ENCODE measurements at places on chromosomes 7 and 10.

GRCh38 chr7:375321-375831 lies 85.4 kb downstream of the FOXL3 start:
- no peak for DNase-seq

- DNase-seq, result no peak
These were observed 23.7 kb downstream of the PRKAR2B start for GRCh38 chr7:107068156-107068555.

DNA sequence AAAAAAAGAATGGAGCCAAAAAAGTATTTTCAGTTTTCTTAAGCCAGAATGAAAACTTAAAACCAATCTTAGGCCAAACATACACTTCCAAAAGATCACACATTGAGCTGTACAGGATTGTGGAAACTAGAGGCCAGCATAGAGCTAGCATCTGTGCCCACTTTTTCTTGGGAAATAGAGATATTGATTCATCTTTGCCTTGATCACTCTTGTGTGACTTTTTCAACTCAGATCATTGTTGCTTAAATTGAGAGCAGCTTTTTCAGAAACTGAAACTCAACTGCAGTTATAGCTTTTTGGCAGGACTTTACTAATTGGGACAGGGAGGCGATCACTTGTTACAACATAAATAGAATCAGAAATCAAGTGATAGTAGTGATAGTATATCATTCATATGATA lies 132.2 kb downstream of the PRKG1 start:
- no peak for DNase-seq

- no peak for DNase-seq
These were observed 60.7 kb upstream of the CCDC6 start for GRCh38 chr10:59967079-59967478.

GRCh38 chr7:54931532-54931931 lies 87.3 kb upstream of the EGFR start:
- no peak for DNase-seq

DNA sequence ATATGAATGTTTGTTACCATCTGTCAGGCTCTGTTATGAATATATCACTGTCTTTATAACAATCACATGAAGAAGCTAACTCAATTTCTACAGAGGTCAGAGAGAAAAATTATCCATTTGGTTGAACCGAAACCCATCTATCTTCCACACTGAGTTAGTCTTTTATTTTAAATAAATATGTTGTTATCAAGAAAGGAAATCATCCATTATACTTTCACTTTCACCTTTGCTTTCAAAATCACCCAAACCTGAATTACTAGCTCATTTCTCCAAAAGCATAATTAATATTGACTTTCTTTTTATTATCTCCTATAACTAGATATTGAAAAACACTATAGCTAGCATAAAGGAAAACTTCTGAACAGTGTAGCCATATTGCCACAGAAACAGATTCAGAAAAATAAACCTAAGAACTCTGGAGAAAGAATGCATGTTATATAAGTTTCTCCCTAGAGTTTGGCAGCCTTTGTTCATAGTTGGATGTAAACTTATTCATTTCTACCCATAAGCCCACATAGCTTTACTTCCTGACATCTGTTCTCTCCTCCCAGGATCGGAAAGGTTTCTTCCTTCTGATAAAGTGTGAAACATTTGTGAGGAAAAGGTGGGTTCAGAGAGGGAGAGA lies 66.0 kb downstream of the NPSR1 start:
- no peak for DNase-seq

DNA sequence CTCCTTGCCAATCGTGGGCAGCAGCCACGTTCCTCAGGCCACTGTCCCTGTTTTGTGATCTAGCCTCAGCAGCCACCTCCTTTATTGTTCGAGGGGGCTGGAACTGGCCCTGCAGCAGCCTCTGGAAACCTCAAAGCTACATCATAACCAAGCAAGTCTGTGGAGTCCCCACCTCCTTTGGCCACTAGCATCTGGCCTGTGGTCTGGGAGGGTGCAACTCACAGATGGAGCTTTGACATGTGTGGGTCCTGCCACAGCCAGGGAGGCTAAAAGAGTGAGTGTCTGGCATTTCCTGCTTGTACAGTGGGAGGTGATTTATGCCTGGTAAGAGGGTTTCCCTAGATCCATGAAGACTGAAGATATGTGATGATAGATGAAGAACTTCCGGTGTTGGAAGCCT lies 32.3 kb upstream of the NUB1 start:
- DNase-seq, result no peak

DNA sequence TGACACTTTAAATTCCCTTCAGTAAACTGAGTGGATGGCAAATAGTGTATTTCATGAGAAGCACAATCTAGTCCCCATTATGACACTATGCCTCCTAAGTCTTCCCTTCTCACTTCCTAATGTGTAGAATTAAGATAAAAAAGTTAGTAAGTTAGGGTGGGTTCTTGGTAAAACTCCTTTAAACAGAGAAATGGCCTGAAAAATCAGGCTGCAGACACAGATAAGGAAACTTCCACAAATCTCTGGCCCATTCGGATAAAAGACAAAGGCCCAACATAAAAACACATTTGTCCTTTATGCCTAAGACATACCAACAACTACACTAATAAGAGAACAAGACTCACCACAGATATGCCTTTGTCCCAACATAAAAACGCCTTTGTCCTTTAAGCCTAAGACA lies 21.5 kb downstream of the AKR1C8 start:
- DNase-seq, result no peak

GRCh38 chr10:48801001-48801421 lies 116.3 kb downstream of the WDFY4 start:
- DNase-seq, result no peak

GRCh38 chr10:99765672-99766301 lies 16.7 kb upstream of the ABCC2 start:
- DNase-seq, result no peak

DNA sequence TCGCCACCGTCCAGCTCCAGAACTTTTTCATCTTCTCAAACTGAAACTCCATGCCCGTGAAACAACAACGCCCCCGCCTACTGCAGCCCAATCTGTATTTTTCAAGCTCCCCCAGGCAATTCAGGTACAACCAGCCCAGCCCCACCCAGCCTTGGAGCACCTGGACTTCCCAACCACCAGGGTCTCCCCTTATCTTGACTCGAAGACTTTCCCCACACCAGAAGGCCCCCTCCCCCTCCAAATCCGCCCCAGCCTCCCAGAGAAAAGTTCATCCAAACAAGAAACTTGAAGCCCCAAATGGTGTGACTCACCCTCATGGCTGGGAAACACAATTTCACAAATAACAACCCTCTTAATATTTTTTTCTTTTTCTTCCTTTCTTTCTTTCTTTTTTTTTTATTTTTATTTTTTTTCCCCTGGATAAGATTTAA lies 10.6 kb downstream of the ZCCHC24 start:
- DNase-seq, result no peak

DNA sequence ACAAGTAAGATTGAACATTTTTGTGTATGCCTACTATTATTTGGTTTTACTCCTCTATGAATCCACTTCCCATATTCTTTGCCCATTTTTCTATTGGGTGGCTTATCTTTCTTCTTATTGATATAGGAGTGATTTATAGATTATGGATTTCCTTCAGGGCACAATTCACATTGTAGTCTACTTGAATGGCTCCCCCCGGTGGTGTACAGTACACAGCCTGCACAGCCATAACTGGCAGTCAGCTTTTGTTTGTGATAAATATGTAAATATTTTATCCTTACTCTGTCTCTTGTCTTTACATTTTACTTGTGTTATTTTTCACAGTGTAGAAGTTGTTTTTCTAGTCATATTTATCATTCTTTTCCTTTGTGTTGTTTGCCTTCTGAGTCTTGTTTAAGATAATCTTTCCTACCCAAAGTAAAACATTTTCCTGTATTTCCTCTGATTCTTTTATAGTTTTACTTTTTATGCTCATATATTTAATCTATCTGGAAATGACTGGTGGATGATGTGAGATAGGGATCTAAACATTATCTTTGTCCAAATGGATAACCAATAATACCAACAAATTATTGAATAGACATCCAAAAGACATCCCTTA lies 23.9 kb upstream of the CALD1 start:
- DNase-seq, result peak; percentile 26

DNA sequence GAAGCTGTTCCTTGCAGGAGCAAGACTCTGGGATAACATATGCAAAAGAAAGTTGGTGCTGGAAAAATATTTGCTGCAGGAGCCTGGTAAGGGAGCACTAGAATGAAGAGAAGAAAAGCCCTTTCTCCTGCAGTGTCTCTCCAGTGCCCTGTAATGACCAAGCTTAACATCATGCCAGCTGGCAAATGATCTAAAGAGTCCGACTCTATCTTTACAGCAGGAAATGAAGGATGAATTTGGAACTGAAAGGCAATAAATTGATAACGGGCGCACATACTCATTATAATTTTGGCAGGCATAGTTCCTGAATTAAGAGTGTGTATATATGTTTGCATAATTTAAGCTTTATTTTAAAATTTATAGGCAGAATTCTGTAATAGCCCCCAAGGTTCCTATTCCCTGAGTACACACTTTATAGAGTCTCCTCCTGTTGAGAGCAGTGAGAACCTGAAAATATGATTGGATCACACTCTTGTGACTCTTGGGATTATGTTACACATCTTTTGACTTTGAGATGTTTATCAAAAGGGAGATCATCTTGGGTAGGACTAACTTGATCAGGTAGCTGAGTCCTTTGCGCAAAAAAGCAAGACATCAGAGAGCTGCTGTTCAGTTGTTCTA lies 299.0 kb upstream of the MBL2 start:
- no peak for DNase-seq

DNA sequence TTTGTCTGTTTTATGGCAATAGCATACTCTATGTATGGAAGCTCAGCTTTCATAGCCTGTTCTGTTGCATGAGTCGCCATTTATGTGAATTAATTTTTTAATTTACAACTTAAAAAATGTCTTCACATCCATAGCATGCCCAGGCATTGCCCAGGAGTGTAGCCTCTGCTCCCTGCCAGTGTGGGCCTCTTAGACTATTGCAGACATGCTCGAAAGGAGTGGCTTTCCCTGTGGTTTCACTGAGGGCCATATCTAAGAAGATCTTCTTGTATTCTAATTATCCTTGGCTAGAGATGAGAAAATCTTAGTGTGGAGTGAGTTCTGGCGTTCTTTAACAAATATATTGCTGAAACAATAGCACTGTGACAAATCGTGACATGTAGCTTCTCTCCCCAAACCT lies 35.3 kb downstream of the PCBD1 start:
- no peak for DNase-seq

DNA sequence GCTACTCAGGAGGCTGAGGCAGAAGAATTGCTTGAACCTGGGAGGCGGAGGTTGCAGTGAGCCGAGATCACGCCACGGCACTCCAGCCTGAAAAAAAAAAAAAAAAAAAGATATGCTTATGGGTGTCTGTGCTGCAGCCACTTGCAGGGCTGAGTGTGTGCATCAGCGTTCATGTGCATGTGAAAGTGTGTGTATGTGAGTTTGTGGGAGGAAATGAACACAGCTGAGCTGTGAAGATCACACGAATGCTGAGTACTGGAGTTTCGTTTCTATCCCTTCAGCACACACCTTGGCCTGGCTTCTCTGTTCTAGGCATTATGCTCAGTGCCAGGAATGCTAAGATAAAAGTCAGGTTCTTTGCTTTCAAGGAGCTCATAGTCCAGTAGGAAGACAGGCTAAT lies 12.0 kb upstream of the SVOPL start:
- DNase-seq, result no peak

DNA sequence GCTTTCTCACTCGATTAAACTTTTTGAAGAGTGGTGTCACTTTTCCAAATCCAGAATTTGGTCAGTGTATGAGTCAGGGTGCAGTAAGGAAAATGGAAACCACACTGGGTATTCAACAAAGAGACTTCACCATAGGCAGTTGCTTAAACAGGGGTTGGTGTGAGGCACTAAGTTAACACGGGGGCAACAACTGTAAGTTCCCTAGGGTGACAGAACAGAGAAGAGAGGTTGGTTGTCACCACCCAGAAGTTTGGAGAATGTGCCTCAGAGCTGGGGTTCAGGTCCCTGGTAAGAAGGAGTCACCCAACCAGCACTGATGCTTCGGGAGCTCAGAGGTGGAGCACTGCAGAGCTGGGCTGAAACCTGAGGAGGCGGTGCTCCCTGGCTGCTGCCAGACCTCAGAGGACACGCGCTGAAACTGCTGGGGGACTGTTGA lies 170.4 kb downstream of the ARID5B start:
- DNase-seq, result no peak

DNA sequence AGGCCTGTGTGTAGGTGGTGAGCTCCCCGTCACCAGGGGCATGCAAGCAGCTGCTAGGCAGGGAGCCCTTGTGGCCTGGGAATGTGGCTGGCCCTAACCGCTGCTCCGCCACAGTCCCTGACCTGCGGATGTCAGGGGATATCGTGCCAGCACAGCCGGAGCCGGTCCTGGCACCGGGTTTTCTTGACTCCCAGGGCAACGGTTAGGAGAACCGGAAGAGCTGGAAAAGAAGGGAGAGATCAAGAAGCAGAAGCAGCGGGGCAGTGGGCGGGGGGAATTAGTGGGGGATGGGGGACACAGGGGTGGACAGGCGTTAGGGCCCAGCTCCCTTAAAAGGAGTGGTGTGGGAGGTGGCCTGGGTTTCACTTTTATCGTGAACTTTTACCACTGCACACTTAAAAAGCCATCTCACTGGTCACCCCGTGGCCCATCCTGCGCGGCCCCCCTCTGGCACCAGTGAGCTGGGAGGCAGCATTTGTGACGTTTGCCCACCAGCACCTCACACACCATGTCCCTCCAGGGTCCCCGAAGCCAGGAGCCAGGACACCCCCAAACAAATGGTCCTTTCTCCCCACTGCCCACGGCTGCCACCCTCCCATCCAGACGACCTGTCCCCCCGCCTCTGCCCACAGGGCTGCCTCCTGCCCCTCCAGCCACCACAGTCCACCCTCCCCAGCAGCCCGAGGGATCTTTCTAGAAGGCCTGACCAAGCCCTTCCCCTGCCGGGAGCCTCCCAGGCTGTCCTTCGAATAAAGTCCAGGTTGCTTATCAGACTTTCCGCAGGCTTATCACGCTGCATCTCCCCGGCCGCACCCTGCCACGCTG lies 1.8 kb upstream of the MICALL2 start:
- peak; percentile 10 for DNase-seq

- DNase-seq, result no peak
These were observed 532.5 kb upstream of the FOXK1 start for GRCh38 chr7:4149645-4150044.

DNA sequence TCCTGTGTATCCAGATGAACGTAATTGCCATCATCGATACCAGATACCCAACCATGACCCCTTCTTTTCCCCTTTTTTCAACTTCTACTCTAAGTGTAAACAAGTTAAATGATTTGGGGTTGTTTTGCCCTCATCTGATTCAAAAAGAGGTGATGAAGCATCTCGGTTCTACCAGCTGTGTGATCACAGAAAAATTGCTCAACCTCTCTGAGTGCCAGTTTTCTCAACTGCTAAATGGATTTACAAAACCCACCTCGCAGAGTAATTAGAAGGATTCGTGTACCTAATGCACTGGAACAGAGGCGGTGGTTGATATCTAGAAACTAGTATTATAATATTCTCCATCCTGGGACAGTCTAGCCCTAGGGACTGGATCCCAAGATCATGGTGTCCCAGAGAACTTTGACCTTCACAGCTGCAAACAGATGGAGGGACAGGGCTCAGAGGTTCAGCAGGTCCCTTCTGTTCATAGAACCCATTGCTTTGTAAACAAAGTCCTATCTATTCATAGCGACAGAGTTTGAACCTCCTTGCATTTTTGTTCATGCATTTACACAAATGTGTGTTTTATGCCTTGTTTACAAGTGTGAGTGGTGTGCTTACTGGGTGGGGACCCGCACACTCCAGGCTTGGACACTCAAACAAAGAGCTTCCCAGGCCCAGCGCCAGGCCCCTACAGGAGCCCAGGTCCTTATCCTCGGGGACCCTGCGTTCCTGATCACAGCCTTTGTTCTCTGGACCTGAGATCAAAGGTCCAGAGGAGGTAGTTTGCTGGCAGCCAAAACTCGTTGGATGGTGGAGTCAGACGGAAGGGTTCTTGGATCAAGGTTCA lies 46.4 kb downstream of the CALML3 start:
- no peak for DNase-seq

All from CD4-positive, alpha-beta T cell treated with Interleukin-17A for 1 hour (primary cell).